ENCODE measurements at places on chromosomes 12 and 14.

DNA sequence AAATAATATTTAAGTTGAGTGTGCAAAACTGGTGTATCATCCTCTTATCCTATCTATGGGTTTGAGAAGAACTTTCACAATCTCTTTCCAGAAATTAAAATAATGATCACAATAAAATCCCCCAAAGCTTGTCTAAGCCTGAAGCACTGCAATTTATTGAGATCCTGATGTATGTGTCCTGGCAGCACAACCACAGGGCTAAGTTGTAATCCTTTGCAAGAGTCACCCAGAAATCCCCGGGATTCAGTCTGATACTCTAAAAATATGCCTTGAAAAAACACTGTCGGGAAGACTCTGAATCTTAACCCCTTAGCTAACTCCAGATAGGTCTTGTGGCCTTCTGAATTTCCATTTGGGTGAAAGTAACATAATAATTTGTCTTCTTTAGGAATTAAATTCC, 40.3 kb upstream of the STXBP6 start:
- no peak for DNase-seq

- no peak for DNase-seq
Measured at GRCh38 chr14:64730681-64731080, 26.5 kb downstream of the PLEKHG3 start.

GRCh38 chr12:121345151-121345815, 6.9 kb downstream of the ANAPC5 start:
- no peak for DNase-seq

GRCh38 chr12:63888908-63889635, 44.6 kb downstream of the SRGAP1 start:
- no peak for DNase-seq

DNA sequence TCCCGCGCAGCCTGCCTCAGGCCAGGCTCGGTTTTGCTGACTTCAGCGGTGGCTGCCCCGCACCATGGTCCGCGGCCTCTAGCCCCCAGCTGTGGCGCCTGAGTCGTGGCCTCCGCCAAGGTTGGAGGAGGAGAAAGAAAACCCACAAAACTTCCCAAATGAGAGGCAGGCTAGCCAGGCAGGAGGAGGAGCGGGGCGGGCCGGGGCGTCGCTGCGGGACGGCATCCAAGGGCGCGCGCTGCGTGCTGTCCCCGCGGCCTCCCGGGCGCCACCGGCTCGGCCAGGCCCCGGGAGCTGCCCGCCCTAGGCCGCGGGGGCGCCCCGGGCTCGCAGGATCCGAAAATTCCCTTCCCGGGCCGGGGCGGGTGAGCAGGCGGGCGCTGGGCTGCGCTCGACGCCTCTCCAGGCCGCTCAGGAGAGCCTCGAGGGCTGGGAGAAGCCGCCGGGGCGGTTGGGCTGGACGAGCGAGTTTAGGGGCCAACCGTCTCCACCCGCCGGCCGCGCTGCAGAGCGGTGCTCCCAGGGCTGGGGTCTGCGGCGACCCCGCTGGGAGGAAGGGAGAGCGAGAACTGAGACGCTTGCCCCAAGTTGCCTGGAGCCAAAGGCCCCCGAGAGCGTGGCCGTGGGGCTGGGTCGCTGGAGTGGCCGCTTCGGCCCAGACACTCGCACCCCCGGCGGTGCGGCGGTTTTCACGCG, at the start of gene EFS:
Gene EFS (minus strand): TSS at position 137 of the 696 bp plus-strand sequence. CDS start 147 bp downstream, outside the sequence.
- no peak for DNase-seq

- no peak for DNase-seq
Measured at GRCh38 chr12:103880299-103881142, 39.5 kb upstream of the NT5DC3 start.

DNA sequence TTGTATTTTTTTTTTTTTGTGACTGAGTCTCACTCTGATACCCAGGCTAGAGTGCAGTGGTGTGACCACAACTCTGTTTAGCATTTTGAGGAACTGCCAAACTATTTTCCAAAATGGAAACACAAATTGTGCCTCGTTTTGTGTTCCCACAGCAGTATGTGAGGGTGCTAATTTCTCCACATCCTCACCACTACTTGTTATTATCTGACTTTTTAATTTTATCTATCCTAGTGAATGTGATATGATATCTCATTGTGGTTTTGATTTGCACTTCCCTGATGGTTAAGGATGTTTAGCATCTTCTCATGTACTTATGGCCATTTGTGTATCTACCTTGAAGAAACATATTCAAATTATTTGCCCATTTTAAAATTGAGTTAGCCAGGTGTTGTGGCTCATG, 62.4 kb downstream of the SRGAP1 start:
- DNase-seq = no peak
